ENCODE measurements at places on chromosomes 6 and 20. TPM values are rescaled to one million over a fixed set of nuclear protein-coding genes. Genes with fewer than 3 reads are reported as not detected.

DNA sequence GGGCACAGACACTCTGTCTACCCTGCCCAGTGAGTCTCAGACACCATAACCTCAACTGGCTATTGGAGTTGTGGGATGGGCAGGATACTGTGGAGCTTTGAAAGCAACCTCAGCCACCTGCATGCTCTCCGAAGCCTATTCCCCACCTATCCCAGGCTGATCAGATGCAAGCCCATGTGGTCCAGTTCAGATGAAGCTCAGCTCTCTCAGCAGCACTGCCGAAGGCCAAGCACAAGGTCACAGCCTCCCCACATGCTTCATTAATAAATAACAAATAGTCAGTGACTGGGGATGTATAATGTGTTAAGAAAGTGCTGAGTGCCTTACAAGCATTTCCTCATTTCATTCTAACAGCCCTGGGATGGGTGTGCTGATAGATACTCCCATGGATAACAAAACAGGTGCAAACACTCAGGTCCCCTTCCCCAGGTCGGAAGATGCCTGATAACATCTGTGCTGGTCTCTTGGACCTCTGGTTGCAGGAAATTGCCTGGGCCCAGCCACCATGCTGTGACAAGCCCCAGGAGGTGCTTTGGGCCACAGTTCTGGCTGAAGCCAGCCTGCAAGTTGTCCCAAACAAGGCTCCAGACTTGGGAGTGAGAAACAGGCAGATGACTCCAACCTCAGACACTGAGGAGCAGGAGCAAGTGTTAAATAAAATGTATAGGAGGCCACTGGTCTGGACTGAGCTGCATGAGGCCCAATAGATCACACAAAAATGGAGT lies 3.7 kb downstream of the ACSS1 start:
- DNase-seq, result no peak

- DNase-seq, result no peak
These were observed 92.4 kb downstream of the PPP1R14C start for GRCh38 chr6:150235218-150235617.

- no peak for DNase-seq
These were observed 92.8 kb downstream of the ATRN start for GRCh38 chr20:3563548-3564177.

DNA sequence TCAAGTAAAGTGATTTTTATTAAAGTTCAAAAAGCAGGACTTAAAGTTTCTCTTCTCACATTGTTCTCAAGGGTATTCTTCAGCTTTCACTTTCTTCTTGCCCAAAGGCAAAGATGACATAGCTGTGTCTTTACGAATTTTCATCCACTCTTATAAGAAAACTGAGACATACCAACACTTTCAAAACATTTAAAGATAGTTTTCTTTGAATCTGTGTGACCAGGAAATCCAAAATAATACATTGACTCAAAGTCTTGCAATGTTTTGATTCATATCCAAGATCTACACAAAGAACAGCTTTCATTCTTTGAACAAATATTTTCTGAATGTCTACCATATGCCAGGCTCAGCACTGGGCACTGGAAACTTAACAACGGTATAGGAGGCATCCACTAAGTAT lies 117.9 kb downstream of the SIM1 start:
- no peak for DNase-seq

DNA sequence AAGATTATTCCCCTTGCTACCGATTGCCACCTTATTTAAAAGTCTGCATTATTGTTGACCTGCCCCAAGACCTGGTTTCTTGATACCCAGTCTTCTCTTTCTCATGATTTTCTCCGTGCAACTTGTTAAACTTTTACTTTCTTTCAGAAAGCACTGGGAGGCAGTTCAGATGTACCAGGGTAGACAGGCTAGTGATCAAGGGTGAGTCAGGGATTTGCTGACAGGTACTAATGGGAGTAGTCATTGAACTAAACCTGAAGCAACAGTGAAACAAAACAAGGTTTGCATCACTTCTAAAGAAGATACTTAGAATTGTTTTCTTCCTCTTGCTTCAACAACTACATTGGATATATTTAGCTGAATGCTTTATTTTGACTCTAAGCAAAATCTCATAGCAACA lies 124.4 kb downstream of the KCNQ5 start:
- no peak for DNase-seq

- no peak for DNase-seq
These were observed 107.8 kb upstream of the CCN2 start for GRCh38 chr6:132058975-132059374.

DNA sequence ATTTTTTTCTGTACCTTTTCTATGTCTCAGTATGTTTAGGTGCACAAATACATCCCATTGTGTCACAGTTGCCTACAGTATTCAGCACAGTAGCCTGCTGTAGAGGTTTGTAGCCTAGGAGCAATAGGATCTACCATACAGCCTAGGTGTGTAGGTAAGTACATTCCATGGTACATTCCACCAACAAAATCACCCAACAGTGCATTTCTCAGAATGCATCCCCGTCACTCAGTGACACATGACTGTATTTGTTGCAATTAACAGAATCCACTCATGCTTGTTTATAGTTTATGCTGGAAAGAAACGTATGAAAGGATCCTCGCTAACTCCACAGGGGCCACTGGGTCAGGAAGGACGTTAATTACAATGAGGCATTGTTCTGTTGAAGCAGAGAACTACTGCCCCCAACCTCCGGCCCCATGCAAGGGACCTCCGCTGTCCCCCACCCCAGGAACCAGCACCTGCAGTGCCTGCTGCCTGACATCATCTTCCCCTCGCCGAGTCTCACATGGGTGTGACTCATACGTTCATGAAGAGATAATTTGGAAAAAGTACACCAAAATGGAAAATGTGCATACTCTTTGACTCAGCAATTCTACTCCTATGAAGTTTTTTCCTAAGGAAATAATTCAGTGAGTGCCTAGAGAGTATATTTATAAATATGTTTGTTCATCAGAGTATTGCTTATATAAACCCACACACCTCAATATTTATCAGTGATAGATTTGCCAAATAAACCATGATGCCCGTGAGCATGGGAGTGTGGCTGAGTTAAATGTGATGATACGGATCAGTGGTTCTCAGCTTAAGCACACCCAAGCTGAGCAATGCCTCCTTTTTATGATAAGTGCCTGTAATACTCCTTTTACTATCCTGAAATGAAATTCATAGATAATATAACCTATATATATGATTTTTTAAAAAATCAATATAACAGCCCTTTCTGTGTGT lies 156.4 kb upstream of the ECI2 start:
- DNase-seq, result no peak

SLC17A2 gene
- 0.04 TPM for polyA plus RNA-seq

Measured in urinary bladder (tissue), 4 donors.